Daoy (cell line): ENCODE measurements at places on chromosomes 11 and 22. TPM values are rescaled to one million over a fixed set of nuclear protein-coding genes. Genes with fewer than 3 reads are reported as not detected.

DNA sequence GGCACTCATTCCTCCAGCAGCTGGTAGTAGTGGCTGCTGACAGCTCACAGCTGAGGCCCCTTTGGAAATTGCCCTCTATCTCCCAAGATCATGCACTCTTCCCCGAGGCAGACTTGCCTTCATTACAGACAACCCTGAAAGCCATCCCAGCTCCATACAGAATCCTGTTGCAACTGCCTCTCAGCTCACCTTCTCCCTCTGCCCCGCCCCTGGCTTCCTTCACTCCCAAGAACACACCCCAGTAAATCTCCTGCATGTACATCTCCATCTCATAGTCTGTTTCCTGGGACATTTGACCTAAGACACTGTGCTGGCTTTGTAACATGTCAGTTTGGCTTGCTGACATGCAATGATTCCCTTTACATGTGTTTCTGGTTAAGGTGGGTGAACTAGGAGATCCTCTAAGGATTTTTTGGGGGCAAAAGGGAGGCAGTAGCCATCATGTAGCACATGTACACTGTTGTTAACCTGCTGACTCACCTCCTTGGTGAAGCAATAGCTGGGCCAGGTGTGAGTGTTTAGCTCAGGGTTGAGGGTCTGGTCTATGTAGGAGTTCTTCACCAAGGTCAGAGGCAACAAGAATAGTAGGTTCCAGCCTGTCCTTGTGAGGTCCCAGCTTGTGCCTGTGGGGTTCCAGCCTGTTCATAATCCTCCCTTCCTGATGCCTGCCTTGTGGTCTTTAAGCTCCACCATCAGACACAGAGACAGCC, 179.6 kb downstream of the CSNK2A3 start:
- DNase-seq = no peak

GRCh38 chr22:33829546-33830280, 90.6 kb downstream of the LARGE1 start:
- no peak for DNase-seq

GRCh38 chr11:18615628-18616392, 16.2 kb downstream of the MISFA start:
- no peak for DNase-seq

- no peak for DNase-seq
Observed at GRCh38 chr11:86108191-86108590, 39.3 kb upstream of the PICALM start.

PNPLA3 gene
- 1.4 and 4.2 TPM in 2 replicates for total RNA-seq

MMP8 gene
- not detected in 2 replicates for total RNA-seq
